ENCODE measurements at places on chromosomes 3 and 15. TPM values are rescaled to one million over a fixed set of nuclear protein-coding genes. Genes with fewer than 3 reads are reported as not detected.

The ZBBX gene
- 0.49 TPM for total RNA-seq

DNA sequence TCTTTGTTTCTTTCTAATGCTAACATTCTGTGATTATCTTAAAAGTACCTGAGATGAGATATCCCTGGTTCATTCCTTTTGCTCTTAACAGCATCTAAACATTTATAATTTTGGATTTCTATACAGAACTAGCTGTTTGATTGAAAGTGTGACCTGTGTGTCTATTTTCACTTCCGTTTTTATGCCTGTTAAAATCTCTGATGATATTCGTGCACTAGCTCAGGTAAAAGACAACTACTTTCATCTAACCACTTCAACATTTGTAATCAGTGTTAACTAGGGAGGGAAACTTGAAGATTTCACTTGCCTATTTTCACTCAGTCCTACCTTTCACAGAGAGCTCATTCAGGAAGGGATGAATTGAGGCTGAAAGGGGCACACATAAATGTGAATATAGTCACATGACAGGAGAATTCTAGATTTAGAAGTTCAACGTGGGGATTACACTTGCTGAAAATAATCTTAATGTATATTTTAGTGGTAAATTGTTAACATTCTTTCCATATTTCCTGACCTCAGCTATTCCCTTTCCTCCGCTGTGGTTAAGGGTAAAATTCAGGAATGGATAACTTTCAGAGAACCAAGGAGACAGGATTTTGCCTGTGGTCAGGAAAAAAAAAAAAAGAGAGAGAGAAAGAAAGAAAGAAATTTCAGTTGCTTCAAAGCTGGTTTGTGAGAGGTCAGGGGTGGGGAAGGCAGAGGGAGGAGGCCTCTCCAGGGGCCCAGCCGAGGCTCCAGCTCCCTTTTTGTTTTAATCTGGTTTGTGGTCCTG lies 159.8 kb upstream of the TSC22D2 start:
- H3K27me3 ChIP-seq, result no peaks in the 10 kb centered on the region
- H3K27ac ChIP-seq, result peak overlapping the region; percentile 57
- no peak for DNase-seq

DNA sequence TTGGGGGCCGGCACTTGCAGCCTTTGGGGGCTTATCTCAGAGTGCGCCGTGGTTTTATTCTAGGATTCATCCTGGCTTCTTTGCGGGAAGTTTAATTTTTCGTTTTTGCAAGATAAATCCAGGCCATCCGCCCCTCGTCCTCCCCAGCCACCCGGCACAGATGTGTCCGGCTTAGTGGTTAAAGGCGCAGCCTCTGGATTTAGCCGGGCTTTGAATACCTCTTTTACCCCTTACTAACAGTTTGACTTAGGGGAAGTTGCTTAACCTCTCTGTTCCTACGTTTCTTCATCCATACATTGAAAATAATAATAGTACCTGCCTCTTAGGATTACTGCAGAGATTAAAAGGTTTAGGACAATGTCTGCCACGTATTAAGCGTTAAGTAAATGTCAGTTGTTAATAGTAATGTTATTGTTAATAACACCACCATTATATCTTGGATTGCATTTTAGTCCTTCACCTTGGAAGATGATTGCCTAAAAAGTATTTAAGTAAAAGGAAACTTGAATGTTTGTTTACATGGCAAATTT lies 714 bp downstream of the ECT2 start:
- peaks cover 66% of the 10 kb centered on the region for H3K36me3 ChIP-seq
- DNase-seq, result no peak
- peak overlapping the region; percentile 85 for H3K4me3 ChIP-seq
- H3K27ac ChIP-seq, result peak overlapping the region; percentile 39
- peaks cover 61% of the 10 kb centered on the region for H3K4me1 ChIP-seq
- no peaks in the 10 kb centered on the region for H3K27me3 ChIP-seq

The ZDHHC23 gene
- 22.0 TPM for total RNA-seq

The PLSCR2 gene
- 2.9 TPM for total RNA-seq

GRCh38 chr15:72377331-72377730 lies 1.5 kb upstream of the HEXA start:
- no peak overlapping the region for H3K27ac ChIP-seq
- no peak for DNase-seq
- peaks cover 24% of the 10 kb centered on the region for H3K4me1 ChIP-seq
- peaks cover 22% of the 10 kb centered on the region for H3K36me3 ChIP-seq
- no peak overlapping the region for H3K4me3 ChIP-seq

The FRMD5 gene
- total RNA-seq, result 7.0 TPM

GRCh38 chr3:189305412-189305811 lies 133.6 kb downstream of the TPRG1 start:
- H3K4me1 ChIP-seq, result peaks cover 36% of the 10 kb centered on the region
- H3K4me3 ChIP-seq, result no peak overlapping the region
- peak overlapping the region; percentile 87 for H3K27ac ChIP-seq
- no peak for DNase-seq
- no peaks in the 10 kb centered on the region for H3K27me3 ChIP-seq

DNA sequence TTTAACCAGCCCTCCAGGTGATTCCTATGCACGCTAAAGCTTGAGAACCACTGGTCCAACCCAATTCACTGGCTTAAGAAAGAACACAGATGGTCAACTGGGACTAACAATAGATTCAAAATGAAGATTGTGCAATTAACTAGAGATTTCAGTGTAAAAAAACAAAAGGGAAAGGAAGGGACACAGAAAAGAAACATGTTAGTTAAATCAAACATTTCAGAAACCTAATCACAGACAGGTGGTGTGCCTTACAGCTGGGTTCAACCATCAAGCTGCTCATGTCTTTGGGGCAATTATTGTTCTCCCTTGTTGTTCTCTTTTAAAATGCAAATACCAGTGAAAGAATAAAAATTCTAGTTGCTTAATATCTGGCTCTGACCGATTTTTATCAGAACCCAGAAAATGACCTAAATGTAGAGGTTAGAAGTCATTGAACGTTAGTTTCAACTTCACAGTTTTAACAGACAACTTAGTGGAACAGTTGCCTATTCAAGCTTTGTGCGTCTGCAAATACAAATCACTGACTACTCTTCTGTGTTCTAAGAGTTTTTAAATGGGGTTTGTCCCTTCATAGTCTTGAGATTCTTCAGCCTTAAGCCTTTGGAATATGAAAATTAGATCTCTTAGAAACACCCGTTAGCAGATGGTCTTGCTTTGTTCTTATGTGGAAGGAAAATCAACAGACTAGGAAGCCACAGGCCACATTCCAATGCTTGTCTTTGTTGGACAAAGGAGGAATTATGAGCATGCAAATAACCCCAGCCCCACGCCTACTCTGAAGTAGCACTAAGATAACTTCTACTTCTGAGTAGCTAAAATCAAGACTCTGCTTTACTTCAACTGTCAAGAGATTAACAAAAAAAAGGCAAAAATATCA lies 223.4 kb downstream of the ATP8B4 start:
- DNase-seq, result no peak
- H3K36me3 ChIP-seq, result no peaks in the 10 kb centered on the region
- H3K4me1 ChIP-seq, result no peaks in the 10 kb centered on the region
- H3K4me3 ChIP-seq, result no peak overlapping the region
- no peaks in the 10 kb centered on the region for H3K27me3 ChIP-seq

The CNTN6 gene
- total RNA-seq, result not detected

DNA sequence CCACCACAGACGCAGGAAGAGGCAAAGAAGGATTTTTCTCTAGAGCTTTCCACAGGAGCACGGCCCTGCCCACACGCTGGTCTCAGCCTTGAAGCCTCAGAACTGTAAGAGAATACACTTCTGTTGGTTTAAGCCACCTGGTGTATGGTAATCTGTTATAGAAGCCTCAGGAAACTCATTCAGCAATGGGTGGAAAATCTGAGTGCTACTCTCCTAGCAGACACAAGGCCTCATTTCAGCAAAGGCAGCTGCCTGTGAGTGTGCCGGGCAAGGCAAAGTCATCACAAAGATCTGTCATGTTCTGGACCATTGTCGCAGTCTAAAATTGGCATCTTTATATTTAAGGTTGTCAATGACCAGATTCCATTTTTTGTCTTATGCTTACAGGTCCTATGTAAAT lies 31.0 kb downstream of the ATP10A start:
- no peak for DNase-seq
- H3K27me3 ChIP-seq, result no peaks in the 10 kb centered on the region
- no peak overlapping the region for H3K4me3 ChIP-seq

The ZNF501 gene
- 0.61 TPM for total RNA-seq

GRCh38 chr15:90706394-90707327 lies 10.5 kb upstream of the BLM start:
- H3K4me3 ChIP-seq, result no peak overlapping the region
- no peak overlapping the region for H3K27ac ChIP-seq
- no peaks in the 10 kb centered on the region for H3K27me3 ChIP-seq
- no peaks in the 10 kb centered on the region for H3K36me3 ChIP-seq
